ENCODE measurements at places on chromosomes 3 and 15. TPM values are rescaled to one million over a fixed set of nuclear protein-coding genes. Genes with fewer than 3 reads are reported as not detected.
A peak's percentile ranks its signal among the peaks of the same experiment; 100 is the strongest.

DNAH1 gene
- total RNA-seq, result 3.7 TPM

LDHAL6B gene
- total RNA-seq, result not detected

SLC2A2 gene
- not detected for total RNA-seq

DNAJC17 gene
- total RNA-seq, result 50.2 TPM

- H3K4me3 ChIP-seq, result no peak overlapping the region
- peak overlapping the region; percentile 64 for H3K27ac ChIP-seq
- H3K36me3 ChIP-seq, result no peaks in the 10 kb centered on the region
- H3K27me3 ChIP-seq, result no peaks in the 10 kb centered on the region
- no peak for DNase-seq
These were observed 19.2 kb downstream of the EID1 start for GRCh38 chr15:48896869-48897814.

DNA sequence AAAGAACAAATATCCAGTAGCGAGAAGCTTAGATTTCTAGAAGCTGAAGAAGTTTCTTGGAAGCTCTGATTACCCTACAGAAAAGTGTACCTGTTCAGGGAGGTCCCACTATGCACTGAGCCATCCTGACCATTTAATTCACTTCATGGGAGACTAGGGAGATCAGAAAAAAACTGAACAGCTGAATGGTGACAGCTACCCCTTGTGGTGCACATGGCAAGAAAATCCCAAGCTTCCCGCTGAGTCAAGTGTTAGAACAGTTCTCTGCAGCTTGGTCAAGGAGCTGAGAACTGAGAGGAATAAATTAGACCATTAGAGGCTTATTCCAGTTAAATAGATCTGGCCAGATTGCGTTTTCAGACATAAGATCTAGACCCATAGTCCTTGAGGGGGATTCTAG, 197.2 kb upstream of the VEPH1 start:
- no peak overlapping the region for H3K4me3 ChIP-seq
- no peaks in the 10 kb centered on the region for H3K27me3 ChIP-seq
- H3K4me1 ChIP-seq, result no peaks in the 10 kb centered on the region
- no peak overlapping the region for H3K27ac ChIP-seq
- no peak for DNase-seq
- no peaks in the 10 kb centered on the region for H3K36me3 ChIP-seq

DNA sequence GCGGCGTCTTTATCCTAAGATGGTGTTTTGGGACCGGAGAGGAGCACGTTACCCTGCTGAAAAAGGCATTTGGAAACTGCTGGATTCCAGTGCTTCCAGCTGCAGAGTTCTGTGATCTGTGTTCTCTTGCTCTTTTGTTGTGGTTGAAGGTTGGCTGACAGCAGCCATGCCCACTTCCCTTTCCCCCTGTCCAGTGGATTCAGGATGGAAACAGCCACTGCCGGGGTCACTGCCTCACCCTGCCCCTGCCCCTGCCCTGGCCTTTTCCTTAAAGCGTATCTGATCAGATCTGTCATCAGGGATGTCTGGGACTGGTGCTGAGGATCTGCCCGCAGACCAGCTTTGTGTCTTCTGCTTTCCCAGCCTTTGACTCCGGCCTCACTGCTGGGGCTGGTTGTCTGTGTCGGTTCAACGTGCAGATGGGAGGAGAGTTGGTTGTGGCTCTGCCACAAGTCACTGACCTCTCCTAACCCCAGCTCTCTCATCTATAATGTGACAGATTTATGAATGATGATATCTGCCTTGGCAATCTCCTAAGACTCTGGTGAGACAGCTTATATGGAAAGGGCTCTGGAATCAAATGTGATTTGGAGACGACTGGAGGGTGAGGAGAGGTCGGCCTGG, 219.4 kb upstream of the BHLHE40 start:
- H3K4me1 ChIP-seq, result no peaks in the 10 kb centered on the region
- H3K36me3 ChIP-seq, result no peaks in the 10 kb centered on the region
- H3K27me3 ChIP-seq, result no peaks in the 10 kb centered on the region
- H3K4me3 ChIP-seq, result no peak overlapping the region

Measured in WTC11 (cell line).